Activated CD4-positive, alpha-beta memory T cell treated with anti-CD3 and anti-CD28 coated beads for 36 hours (primary cell): ENCODE measurements at places on chromosomes 11 and 22.

GRCh38 chr11:21321072-21321471 is 651.7 kb downstream of the NELL1 start:
- no peak for DNase-seq

DNA sequence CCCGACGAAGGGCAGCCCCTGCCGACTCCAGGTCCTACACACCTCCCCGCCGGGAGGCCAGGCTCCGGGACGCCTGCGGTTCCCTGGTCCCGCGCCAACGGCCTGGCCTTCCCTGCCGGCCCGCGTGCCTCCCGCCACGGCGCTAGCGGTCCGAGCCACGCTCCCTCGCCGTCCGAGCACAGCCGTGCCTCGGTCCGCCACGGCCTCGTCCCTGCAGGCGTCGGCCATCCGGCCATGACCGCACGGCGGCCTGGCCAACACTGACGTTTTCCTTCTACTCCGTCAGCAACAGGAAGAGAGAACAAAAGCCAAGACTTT is 532 bp downstream of the EIF4G2 start:
- no peak for DNase-seq

- DNase-seq: no peak
Observed at GRCh38 chr11:102762361-102762767, 18.1 kb downstream of the MMP10 start.

DNA sequence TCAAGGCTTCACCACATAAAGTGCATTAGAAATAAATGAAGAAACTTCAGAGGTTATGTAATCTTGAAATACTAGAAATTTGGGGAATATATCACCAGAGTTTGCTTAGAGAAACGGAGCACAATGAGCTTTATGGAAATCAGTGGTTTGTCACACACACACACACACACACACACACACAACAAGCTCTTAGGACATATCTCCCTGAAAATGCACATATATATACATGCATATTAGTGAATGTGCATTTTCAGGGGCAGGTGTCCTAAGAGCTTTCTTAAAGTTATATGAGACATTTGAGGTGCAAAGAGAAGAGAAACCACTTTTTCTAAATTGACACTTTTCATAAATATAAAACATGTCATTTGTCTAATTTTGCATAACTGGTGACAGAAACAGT is 93.7 kb upstream of the CARD18 start:
- DNase-seq: no peak

- no peak for DNase-seq
Observed at GRCh38 chr11:130473056-130473794, 24.8 kb downstream of the ADAMTS15 start.

DNA sequence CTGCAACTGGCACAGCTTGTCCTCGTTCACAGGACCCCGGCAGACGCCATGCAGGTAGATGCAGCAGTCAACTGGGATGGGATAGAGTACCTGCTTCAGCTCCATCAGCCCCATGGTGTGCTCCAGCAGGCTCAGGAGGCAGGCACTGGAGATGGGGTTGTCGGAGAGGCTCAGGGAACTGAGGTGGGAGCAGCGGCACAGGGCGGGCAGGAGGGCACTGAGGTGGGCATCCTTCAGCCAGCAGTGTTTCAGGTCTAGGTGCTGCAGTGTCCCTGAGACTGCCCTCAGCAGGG is 8.7 kb upstream of the TOP3B start:
- DNase-seq: no peak

- DNase-seq: no peak
Observed at GRCh38 chr22:36610567-36610966, 81.6 kb upstream of the EIF3D start.

DNA sequence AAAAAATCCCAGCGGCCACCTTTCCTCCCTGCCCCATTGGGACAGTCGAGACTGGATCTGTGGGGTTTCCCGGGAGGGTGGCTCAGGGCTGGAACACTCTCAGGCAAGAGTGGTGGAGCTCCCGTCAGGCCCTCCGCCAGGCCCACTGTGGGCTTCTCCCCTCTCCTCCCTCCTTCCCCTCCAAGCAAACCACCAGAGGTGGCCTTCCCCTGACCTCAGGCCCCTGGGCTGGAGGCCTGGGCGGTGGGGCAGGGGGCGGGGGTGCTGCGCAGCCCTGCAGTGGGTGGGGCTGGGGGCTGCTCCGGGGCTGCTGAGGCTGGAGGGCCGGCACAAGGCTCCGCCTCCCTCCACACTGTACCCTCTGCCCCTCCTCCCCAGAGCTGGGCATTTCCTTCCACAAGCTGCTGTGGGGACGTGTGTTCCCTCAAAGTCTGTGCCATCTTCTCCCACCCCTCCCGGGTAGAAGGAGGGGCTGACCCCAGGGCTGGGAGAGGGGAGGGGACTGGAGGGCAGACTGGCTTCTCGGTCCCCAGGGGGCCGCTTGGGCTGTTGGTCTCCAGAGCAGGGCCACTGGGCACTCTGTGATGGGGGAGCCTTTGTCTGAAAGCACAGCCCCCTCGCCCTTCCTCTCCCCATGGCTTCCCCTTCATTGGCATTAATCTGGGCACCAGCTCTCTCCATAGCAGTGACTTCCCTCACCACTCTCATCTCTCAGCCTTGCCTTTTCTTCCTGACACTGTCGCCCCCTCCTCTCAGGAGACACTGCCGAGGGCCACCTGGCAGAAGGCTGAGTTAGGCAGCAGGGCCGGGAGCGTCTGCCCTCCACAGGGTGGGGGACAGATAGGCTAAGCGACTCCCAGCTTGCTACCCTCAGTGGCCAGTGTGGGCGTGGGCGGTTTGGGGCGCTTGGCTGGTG is 7.1 kb downstream of the RCOR2 start:
- DNase-seq: no peak

- no peak for DNase-seq
Observed at GRCh38 chr22:20236052-20236717, 31.9 kb downstream of the RTN4R start.

GRCh38 chr22:26134654-26135330 is 34.5 kb upstream of the SEZ6L start:
- peak; percentile 10 for DNase-seq
